ENCODE measurements at places on chromosomes 3 and 15.

DNA sequence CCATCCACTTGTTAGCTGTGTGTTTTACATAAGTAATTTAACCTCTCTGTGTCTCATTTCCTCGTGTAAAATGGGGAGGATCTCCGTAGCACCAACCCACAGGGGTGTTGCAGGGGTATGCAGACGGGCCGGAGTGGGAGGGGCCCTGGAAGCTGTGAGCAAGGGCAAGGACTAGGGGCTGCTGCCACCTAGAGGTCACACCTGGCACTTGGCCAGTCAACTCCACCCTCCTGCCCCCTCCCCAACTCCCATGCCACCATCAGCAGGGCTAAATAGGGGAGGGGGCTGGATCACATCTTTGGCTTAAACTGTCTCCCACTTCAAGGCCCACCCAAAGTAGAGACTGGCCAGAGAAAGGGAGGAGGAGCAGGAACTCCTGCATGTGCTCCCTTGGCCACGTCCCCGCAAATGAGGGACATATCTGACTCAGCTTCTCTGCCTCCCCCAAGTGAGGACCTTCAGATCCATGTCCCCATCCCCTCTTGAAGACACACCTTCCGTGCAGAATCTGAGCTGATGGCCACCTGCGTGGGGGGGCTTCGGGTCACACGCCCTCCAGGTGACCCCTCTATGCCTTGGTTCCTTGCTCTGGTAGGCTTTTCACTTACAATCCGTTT, 2.6 kb downstream of the CCDC9B start:
- DNase-seq: peak; percentile 47

- DNase-seq: no peak
Observed at GRCh38 chr3:117633207-117633606, 923.6 kb downstream of the TUSC7 start.

DNA sequence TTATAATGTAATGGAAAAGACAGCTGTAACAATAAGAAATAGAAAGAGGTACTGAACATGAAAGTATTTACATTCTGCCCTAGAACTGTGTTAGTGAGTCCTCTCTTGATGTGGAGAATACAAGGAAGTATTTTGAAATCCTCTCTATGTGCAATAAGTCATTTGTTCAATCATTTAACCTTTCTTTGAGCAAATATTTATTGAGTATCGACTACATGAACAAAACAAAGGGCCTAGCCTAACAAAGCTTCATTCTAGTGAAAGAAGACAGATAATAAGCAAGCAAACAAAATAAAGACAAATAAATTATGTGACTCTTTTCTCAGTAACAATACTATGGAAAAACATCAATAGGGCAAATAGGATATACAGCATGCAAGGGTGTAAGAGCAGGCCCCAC, 354.9 kb upstream of the ATP11B start:
- no peak for DNase-seq

DNA sequence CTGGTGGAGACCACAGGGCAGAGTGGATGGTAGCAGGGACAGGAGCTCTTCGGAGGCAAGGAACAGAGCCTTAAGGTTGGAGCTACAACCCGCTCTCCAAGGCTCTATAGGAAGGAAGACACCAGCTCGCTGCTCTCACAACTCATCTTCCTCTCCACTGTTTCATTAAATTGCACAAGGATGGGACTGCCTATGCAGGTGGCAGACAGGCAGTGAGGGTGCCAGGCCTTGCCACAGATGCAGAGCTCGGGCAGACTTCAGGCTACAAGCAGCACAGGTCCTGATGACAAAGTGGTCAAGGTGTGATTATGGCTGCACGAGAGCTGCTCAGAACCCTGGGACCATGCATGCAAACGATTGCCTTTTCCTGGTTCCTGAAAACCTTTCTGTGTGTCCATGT, 144.6 kb downstream of the FOXP1 start:
- DNase-seq: no peak

DNA sequence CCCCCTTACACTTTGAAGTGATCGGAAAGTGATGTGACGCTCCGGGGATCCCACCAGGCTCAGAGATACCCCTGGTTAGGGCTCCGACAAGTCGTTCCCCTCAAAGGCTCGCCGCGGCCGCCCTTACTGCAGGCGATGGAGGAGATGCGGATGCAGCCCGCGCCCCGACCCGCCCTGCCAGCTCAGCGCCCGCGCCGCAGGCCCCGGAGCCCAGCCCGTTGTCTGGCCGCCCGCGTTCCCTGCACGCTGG, 228 bp downstream of the GLT8D1 start:
- no peak for DNase-seq

DNA sequence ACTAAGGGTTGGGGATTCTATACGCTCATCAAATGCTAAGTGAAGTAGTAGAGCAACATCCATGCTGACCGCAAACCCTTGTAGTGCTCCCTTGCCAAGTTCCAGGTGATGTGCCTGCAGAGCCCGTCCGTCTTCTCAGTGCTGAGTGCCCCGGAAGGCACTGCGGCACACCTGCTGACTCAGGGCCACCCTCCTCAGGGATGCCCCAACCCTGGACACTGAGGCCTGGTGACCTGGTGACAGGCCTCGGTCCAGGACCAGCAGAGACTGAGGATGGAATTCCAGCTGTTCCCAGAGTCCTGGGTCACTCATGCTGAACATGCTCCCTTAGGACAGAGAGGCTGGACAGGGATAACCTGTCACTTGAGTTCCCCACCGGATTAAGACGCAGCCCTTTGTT, 422.5 kb downstream of the OCA2 start:
- DNase-seq: no peak

Data from stimulated activated CD8-positive, alpha-beta memory T cell treated with anti-CD3 and anti-CD28 coated beads, Interleukin-15, amount 100 ng/mL, for 4 hours (primary cell).